MCF 10A (cell line): ENCODE measurements at places on chromosomes 5 and 9. TPM values are rescaled to one million over a fixed set of nuclear protein-coding genes. Genes with fewer than 3 reads are reported as not detected.

- DNase-seq, result no peak
Measured at GRCh38 chr9:103304797-103305196, 309.7 kb downstream of the CYLC2 start.

- no peak for DNase-seq
Measured at GRCh38 chr9:116437411-116438370, 249.4 kb upstream of the TRIM32 start.

PHF24 gene
- not detected in 2 replicates for total RNA-seq

DNA sequence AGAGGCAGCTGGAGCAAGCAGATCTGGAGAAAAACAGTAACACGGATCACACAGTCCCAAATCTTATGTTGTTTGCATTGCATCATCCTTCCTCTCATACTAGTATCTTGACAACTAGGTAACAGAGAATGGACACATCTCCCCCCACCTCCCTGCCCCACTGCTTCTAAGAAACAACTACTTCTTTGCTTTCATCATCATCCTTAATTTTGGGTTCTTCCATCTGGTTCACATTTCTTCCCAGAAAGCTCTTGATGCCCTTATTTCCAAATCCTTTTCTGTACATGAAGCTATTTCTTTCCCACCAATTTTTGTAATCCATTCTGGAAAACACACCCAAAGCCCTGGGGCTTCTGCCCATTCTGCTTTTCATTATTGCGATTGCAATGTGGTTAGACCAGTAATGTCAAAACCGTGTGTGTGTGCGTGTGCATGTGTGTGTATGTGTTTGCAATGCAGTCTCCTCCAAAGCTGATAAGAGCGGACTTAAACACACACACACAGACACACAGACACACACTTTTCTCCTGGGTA lies 254.7 kb upstream of the SLC30A5 start:
- peak; percentile 15 for DNase-seq

- no peak for DNase-seq
Measured at GRCh38 chr5:2185646-2186471, 303.1 kb upstream of the IRX4 start.

- no peak for DNase-seq
Measured at GRCh38 chr9:21993007-21993406, 1.2 kb downstream of the CDKN2A start.

DNA sequence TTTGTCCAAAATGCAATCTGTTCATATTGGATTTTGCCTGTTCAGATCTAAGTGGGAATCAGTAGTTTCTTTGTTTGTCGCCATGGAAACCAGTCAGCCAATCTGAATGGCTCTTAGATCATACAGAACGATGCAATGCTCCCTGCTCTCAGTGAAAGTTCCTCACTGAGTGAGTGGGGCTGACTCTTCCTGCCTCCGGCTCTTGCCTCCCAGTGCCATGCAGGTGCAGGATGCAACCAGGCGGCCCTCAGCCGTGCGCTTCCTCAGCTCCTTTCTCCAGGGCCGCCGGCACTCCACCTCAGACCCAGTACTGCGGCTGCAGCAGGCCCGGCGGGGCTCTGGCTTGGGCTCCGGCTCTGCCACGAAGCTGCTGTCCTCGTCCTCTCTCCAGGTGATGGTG lies at the start of gene PTPDC1:
Gene PTPDC1, plus strand, starts transcription at position 151 of the 400 bp plus-strand sequence. Its CDS starts 67 bp downstream, at position 218.
- peak; percentile 32 for DNase-seq

ASTN2 gene
- 1.3 and 1.8 TPM in 2 replicates for total RNA-seq

PCDHGA5 gene
- 0.25 and 0.42 TPM in 2 replicates for total RNA-seq

- no peak for DNase-seq
Measured at GRCh38 chr5:3601061-3601710, 5.6 kb downstream of the IRX1 start.

GPSM1 gene
- 15.5 and 16.4 TPM in 2 replicates for total RNA-seq

PTPRD gene
- total RNA-seq, result 0.98 TPM in 1 of 2 replicates, not detected in the other

PCDHB7 gene
- total RNA-seq, result 0.28 and 0.29 TPM in 2 replicates

SH3PXD2B gene
- 34.1 and 42.3 TPM in 2 replicates for total RNA-seq

GRCh38 chr5:140591747-140592372 lies 27.2 kb downstream of the SLC35A4 start:
- peak; percentile 81 for DNase-seq

GPR150 gene
- total RNA-seq, result not detected in 2 replicates

DNA sequence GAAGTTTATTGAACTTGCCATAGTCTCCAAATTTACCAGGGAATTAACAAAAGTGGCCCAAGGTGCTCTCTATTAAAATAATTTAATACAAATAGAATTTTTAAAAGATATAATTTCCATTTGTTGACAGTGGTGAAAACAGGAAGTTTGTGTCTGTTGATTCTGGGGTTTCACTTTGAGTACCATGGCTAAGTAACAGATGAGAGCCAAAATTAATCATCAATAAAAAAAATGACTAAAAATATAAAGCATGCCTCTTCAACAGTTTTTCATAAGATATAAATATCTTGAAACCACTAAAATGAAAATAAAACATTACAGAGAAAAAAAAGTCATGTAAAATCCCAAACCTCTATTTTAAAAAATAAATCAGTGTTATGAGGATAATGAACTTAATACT lies 49.8 kb downstream of the SGCD start:
- DNase-seq, result no peak

- DNase-seq, result no peak
Measured at GRCh38 chr5:156094001-156094400, 233.0 kb upstream of the SGCD start.

DNA sequence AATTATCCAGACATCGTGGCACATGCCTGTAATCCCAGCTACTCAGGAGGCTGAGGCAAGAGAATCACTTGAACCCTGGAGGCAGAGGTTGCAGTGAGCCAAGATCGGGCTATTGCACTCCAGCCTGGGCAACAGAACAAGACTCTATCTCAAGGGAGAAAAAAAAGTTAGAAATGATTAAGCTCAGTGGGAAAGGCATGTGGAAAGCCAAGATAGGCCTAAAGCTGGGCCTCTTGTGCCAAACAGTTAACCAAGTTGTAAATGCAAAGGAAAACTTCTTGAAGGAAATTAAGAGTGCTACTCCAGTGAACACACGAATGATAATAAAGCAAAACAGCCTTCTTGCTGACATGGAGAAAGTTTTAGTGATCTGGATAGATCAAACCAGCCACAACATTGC lies 43.0 kb downstream of the TBCA start:
- no peak for DNase-seq

NFIB gene
- total RNA-seq, result 52.2 and 70.8 TPM in 2 replicates

GRCh38 chr5:173205916-173206315 lies 29.1 kb downstream of the NKX2-5 start:
- DNase-seq, result no peak

GRCh38 chr9:95822015-95822414 lies 53.5 kb upstream of the ERCC6L2 start:
- DNase-seq, result no peak

SLC1A1 gene
- total RNA-seq, result 0.16 TPM in 1 of 2 replicates, not detected in the other

DNA sequence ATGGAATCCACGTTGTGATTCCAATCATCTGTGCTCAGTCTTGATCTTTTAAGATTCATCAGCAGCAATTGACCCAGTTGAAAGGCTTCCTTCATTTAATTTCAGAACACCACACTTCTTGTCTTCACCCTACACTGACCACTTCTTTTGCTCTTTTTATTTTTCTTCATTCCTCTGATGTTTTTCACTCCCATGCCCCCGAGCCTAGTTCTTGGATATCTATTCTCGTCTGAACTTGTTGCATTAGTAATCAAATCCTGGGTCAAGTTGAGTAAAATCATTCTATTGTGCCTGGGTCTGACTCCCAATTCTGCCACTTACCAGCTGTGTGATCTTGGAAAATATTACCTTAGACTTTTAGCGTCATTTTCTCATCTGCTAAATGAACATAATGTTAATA lies 356.5 kb downstream of the CDH12 start:
- no peak for DNase-seq

CENPK gene
- total RNA-seq, result 11.2 and 15.3 TPM in 2 replicates

- DNase-seq, result no peak
Measured at GRCh38 chr9:14351221-14351836, 37.4 kb upstream of the NFIB start.

DNA sequence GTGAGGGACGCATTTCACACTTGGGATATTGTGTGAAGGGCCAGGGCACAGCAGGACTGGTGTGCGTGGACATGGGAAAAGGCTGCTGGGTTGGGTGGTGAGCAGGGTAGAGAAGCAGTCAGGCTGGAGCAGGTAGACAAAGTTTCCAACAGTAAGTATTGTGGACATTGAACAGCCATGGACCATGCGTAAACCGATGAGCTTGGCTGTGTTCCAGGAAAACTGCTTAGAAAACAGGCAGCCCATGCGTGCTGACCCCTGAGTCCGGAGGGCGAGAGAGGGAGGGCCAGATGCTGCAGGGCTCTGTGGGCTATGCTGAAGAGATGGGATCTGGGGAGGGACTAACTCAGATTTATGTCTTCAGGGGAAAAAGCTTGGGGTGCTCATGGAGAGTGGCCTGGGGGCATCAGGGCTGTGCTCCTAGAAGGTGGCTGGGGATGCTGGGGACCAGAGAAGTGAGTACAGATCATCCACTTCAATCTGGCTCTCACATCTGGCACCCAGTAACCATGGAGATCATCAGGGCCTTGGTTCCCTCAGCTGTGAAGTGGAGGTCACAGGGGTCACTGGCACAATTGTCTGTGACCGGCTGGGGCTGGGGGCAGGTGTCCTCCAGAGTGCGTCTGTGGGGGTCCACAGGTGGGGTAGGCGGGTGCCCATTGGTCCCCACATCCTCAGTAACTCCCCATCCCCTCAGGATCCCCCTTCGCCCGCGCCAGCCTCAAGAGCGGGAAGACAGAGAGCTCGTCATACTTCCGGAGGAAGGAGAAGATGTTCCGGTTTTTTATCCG lies 93.3 kb downstream of the CACNA1B start:
- no peak for DNase-seq

DNA sequence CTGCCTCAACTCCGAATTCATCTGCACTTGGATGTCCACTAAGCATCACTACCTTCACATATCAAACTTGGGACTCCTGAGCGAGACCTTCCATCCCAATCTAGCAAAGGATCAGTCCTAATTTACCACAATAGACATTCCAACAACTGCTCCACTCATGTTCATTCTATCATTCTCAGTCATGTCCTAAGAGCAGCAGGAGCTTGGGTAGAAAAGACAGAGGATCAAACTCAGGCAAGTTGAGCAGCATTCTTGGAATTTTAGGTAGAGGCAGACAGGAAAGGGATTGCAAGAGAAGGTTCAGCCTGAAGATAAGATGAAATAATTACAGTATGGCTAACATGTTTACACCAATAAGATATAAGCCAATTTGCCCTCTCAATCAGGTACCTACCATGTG lies 51.7 kb downstream of the AUH start:
- DNase-seq, result no peak

DNA sequence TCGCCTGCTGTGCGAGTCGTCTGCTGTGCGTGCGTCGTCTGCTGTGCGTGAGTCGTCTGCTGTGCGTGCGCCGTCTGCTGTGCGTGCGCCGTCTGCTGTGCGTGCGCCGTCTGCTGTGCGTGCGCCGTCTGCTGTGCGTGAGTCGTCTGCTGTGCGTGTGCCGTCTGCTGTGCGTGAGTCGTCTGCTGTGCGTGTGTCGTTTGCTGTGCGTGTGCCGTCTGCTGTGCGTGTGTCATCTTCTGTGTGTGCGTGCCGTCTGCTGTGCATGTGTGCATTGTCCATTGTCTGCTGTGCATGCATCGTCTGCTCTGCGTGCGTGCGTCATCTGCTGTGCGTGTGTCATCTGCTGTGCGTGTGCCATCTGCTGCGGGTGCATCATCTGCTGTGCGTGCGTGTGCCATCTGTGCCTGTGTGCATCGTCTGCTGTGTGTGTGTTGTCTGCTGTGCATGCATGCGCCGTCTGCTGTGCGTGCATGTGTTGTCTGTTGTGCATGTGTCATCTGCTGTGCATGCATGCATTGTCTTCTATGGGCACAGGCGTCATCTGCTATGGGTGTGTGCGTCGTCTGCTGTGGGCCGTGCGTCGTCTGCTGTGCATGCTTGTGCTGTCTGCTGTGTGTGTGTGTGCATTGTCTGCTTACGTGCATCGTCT lies 68.6 kb upstream of the IRX4 start:
- DNase-seq, result no peak

DNA sequence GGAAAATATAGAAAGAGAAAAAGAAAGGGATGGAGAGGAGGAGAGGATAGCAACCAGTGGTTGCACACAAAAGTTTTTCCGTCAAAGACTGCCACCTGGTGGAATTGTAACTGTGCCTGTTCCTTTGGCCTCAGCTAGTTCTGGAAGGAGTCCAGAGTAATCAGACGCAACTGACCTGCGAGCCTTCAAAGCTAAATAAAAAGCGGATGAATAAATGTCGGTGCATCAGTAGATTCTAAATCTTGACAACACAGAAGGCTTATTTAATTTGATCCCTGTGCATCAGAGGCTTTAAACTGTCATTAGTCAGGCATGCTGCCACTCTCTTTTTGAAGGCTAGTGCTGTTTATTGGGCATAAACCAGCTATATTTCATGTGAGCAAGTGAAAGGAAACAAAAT lies 132.9 kb upstream of the ACO1 start:
- peak; percentile 85 for DNase-seq

SPATA24 gene
- total RNA-seq, result 9.8 and 11.6 TPM in 2 replicates

TNFSF15 gene
- 0.39 and 1.9 TPM in 2 replicates for total RNA-seq

GRCh38 chr5:3153226-3153858 lies 401.9 kb upstream of the IRX2 start:
- no peak for DNase-seq

DNA sequence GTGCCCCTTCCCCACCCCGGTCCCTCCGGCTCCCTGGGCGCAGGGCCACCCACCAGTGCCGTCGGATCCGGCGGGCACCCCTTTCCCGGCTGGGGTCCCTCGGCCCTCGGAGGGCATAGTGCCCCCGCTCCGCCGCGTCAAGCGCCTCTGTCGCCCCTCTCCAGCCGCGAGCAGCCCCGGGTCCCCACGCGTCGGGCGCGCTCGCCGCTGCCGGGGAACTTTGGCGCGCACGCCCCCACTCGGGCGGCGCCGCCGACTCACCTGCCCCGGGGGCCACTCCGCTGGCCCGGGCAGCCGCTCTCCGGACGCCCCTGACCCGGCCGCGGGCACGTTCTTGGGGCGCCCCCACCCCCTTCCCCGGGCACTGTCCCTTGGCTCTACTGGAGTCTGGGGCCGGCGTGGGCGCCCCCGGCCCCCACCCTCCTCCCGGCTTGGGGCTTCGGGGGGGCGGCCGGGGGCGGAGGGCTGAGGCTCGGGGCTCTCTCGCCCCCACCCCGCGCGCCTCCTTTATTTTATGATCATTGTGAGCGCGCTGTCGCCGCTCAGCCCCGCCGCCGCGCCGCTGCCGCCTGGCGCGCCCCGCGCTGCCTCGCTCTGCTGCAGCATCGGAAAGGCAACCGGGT lies 1.1 kb upstream of the FAM78A start:
- DNase-seq, result no peak

- no peak for DNase-seq
Measured at GRCh38 chr5:158953929-158954534, 145.7 kb downstream of the EBF1 start.
